ENCODE measurements at places on chromosomes 7 and 10. TPM values are rescaled to one million over a fixed set of nuclear protein-coding genes. Genes with fewer than 3 reads are reported as not detected.
A peak's percentile ranks its signal among the peaks of the same experiment; 100 is the strongest.

DNA sequence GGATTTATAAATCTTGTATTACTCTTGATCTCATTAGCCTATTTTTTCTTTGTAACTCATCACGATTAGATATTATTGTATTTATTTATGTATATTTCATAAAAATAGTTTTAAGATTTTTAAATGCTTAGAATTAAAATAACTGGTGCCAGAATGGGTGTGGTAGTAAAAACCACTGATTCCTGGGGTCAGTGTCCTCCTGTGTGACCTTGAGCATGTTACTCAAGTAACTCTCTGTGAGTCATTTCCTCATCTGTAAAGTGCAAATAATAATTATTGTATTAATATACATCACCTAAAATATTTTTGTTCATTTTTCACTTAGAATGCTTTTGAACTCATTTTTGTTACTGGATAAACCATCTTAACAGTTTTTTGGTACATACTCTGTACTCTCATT lies 91.3 kb upstream of the TMEM229A start:
- DNase-seq: no peak

DNA sequence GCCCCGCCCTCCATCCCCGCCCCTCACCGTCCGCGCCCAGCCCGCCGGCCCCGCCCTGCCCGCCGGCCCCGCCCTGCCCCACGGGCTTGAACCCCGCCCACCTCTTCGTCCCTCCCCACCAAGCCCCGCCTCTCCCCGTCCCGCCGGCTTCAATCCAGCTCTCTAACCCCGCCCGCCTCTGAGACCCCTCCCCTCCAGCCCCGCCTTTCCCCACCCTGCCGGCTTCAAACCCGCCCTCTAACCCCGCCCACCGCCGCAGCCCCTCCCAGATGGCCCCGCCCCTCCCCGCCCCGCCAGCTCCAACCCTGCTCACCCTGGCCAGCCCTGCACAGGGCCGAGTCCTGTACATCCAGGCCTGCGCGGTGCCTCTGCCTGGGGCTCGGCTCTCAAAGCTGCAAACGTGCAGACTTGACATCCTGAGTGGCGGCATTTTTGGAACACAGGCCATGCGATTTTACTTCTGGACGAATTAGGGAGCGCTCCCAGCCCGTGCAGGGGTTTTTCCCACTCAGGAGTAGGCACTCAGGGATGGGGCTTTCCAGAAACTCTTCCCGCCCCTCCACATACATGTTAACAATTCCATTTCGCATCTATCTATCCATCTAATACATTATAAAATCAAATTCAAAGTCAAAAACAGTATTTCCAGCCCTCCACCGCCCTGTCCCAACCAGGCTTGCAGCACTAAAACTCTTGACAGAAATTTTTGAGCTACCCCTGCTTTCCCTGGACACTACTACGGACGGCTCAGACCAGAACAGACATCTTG lies 477 bp upstream of the NMT2 start:
- DNase-seq: peak; percentile 99

- no peak for DNase-seq
Observed at GRCh38 chr10:102720337-102720736, 5.9 kb downstream of the SFXN2 start.

DNA sequence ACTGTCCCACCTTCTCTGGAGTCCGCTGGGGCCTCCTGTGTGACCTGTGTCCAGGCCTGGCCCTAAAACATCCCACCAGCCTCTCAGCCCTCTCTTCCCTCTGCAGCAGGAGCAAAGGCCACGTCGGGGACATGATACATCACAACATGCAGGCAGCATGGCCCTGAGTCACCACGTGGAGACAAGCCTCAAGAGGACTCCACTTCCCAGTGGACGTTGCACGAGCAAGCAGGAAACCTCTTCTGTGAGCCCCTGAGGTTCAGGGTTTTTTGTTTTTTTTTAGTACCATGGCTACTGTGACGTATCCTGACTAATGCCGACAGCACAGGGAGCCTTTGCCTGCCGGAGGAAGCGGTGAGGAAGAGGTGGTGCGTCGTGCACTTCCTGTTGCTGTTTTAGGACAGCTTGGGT lies 165.9 kb downstream of the DNAJB6 start:
- DNase-seq: peak; percentile 12

GRCh38 chr7:729140-730000 lies 2.3 kb upstream of the PRKAR1B start:
- peak; percentile 14 for DNase-seq

- DNase-seq: peak; percentile 14
Observed at GRCh38 chr10:94439275-94439861, 37.0 kb downstream of the TBC1D12 start.

DNA sequence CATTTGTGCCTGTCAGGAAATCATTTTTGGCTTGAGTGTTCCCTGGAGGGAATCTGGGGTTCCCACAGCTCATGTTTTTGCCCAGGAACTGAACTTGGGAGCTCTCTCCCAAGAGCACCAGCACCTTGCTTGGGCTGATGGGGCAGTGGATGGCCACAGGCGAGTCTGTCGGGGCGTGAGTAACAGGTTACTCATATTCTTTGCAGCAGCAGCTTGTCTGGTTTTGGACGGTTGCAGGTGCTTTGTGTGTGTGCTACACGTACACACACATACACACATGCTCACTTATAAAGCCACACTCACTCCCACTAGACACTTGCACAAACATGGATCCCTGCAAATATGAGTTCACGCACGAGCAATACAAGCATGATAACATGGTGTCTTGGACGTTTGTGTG lies 2.9 kb upstream of the PALD1 start:
- no peak for DNase-seq

DNA sequence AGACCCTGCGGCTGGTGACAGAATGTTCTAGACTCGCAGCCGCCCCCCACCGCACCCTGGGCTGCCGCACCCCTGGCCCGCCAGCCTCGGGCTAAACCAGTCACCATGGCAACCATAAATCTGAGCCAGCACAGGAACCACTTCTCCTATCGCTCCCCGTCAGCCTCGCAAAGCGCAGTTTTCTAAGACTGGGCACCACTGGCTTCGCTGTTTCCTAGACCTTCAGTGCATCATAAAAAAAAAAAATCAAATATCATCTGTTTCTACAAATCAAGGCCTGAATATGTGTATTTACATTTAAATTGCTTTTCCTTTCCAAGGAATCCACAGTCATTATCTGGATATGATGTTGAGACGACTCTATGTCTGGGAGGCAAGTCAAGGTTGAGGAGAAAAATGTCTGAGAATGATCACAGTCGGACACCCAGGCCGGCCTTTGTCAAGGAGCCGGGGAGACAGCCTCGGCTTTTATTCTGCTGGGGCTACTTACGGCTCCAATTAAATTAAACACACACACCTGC lies 99.9 kb downstream of the PTPRN2 start:
- DNase-seq: peak; percentile 64

DNA sequence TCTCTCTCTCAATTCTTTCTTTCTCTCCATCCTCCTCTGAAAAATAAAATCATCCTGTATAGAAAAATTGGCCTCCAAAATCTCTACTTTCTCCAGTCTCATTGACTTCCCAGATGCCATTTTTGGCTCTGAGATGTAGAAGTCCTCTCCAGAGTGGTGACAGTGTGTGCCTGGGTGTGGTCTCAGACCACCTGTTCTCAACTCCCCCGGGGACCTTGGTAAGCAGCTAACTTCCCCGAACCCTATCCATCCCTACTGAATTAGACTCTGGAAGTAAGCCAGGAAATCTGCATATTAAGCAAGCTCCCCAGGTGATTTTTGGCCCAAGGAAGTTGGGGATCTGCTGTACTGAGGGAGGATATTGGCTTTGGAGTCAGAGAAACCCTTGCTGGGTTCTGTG lies 120.5 kb downstream of the WDR11 start:
- DNase-seq: no peak

DNA sequence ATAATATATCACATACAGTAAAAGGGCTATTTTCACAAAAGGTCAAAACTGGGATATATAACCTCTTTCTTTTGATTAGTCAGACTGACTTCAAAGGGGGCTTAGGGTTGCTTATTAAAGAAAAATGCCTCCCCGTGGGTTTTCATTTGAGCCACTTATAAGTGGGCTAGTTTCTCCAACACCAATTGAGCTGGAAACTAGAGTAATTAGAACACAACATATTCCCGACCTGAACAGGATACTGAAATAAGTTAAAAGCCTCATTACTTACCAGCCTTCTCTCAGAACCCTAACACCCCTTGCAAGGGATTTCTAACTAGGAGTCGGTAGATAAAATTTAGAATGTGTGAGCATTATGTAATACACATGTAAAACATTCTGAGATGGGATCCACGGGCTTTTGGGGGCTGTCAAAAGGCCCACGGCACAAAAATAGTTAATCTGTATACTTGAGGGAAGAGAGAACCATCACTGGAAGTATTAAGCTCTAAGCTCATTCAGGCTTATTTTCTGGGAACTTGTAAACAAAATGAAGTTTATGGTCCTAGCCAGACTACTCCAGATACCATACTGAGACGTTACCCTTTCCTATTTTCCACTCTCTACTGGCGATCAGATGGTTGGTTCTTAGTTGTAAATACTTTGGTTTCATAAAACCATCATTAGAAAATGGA lies 29.3 kb upstream of the KMT2E start:
- no peak for DNase-seq

DNA sequence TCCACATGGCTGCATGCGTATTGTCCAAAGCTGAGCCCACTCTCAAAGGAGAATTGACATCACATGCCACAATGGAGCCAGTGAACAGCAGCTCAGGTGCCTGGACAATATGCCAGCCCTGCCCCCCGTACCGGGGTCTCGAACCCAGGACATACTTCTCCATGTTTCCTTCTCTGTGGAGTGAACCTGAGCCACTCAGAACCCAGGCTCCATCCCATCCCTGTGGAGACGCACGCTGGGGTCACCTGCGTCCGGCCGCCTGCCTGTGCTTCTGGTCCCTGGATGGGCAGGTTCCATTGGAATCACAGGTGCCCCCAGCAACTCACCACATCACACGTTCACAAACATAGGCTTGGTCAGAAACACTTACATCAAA lies 229.8 kb downstream of the DNAJB6 start:
- no peak for DNase-seq

- no peak for DNase-seq
Observed at GRCh38 chr10:619710-620109, 69.8 kb downstream of the DIP2C start.

- DNase-seq: peak; percentile 13
Observed at GRCh38 chr7:18508443-18509427, 13.2 kb downstream of the HDAC9 start.

GRCh38 chr7:46682836-46683624 lies 762.0 kb upstream of the IGFBP3 start:
- DNase-seq: no peak

DNA sequence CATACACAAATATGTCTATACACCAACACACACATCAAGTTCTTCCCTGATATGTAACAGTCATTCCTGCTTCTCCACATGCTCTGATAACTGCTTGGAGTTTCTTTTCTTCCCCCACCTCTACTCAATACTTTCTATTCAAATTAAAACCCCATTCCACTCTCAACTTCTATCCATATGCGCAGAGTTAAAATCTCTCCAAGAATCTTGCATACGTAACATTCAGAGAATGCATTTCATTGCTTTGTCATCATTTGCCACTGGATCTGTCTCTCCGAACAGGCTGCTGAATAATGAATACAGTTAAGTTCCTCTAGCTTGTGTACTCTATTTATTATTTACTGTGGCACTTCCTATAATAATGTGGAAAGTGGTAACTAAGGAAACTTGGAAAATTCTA lies 68.8 kb downstream of the DGKB start:
- DNase-seq: no peak

DNA sequence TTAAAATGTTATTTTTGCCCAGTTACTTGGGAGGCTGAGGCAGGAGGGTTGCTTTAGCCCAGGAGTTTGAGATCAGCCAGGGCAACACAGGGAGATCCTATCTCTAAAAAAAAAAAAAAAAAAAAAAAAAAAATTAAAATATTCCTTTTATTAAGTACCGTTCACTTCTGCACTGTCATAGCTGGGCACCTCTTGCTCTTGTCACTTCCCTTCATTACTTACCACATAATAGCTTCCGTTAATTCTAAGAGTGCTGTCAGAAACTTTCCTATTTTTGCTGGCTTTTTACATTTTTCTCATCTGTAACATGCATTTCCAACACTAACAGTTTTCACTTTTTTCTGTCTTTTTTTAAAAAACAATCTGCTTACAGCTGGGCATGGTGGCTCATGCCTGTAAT lies 132.9 kb downstream of the PIP4K2A start:
- DNase-seq: no peak

DNA sequence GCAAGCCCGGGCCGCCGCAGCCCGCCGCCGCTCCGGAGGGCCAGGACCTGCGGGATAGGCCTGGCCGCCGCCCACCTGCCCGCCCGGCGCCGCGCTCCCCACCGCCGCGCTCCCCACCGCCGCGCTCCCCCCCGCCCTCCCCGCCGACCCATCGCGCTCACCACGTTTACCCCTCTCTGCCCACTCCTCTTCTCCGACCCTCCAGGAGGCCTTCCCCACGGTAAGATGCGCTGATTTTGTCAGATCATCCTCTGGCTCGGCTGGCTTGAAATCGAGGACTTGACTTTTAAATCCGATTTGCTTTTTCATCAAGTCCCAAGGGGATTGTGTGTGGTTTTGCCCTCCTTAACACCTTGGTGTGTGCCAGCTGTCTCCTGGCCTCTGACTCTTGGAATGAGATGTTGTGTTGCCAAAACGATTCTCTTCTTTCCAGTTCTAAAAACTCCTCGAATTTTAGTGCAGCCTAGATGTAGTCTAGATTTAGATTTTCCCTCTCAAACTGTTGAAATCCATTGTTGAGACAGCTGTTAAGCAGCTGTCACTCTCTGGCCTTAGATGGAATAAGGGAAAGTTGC lies 738 bp downstream of the POM121 start:
- DNase-seq: peak; percentile 65

DNA sequence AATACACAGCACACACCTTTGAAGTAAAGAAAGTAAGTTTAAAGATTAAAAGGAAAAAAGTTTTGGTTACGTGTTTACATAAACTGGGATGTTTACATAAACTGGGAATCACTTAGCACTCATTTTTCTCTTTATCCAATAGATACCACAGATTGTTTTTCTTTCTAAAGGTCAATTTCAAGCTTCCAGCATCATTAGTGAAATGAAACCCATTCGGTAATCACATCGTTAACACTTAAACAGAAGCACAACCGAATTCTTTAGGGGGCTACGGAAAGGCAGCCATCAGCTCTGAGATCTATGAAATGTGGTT lies 1.1 kb downstream of the ODAD2 start:
- DNase-seq: no peak

GRCh38 chr7:142883145-142883544 lies 2.4 kb downstream of the TRPV6 start:
- DNase-seq: no peak

KCP gene
- 2.5 TPM for total RNA-seq

TCF7L2 gene
- total RNA-seq: 12.0 TPM

ACSM6 gene
- not detected for total RNA-seq

GRM3 gene
- 0.30 TPM for total RNA-seq

PLA2G12B gene
- 0.14 TPM for total RNA-seq
